Activated CD8-positive, alpha-beta memory T cell treated with anti-CD3 and anti-CD28 coated beads for 1 hour (primary cell): ENCODE measurements at places on chromosomes 4 and X.

GRCh38 chr4:128635955-128636560, 173.4 kb upstream of the JADE1 start:
- no peak for DNase-seq

DNA sequence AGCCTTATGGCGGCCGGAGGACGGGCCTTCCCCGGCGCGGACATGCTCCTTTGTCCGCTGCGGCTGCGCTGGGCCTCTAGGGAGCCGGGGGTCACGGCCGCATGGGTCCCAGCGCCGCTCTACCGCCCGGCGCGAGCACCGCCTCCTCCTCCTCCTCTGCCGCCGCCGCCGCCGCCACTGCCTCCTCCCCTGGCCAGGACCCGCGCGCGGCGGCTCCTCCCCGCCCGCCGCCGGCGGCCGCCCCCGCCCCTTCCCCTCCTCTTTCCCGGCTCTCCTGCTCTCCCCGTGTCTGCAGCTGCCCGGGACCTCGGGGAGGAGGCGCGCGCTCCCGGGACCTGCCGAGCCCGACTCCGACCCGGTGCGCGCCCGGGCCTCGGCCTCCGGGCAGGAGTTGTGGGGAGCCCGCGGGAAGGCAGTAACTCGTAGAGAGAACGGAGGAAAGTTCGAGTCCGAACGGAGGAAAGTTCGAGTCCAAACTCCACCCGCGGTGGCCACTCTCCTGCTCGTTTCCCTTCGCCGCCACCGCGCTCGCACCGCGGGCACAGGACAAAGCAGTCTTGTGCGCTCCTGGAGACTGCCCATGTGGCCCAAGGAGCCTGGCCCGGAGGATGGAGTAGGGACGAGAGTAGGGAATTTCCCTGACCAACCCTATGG, at the start of gene ADGRA3:
ADGRA3 (minus strand) TSS at position 179 of the 654 bp plus-strand sequence. CDS start 282 bp downstream, outside the sequence.
- no peak for DNase-seq

DNA sequence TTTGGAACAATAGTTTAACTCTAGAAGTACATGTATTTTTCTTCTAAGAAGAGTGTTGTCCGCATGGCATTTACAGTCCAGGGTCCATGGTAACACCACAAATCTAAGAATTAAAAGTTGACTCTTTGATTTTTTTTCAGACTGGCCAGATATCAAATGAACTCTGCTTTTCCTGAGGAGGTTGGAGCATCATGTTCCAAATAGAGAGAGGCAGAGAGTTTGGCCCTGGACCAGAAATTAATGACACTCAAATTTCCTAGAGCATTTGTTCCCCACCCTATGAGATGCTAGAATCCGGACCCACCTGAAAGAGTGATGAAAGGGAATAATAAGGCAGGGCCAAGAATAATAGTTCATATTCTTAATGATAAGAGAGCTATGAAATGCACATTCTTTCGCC, 47.0 kb upstream of the NAP1L5 start:
- DNase-seq: no peak

- no peak for DNase-seq
Measured at GRCh38 chrX:132875650-132876522, 82.5 kb downstream of the HS6ST2 start.

DNA sequence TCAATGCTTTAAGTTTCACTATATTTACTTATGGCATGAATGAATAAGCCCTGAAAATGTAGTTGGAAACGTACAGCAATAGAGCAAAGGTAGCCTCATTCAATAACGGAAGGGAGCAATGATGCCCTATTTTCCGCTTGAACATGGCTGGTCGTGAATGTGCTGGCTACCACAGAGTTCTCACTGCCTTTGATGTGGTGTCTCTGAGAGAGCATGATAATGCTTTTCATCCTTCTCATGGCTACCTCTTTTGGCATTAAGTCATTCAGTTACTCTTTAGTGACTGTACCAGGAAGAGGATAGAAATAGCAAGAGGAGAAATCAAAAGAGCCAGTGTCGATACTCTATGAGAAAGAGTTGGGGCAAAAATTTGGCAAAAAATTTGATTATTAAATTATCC, 308.0 kb downstream of the PPP3CA start:
- DNase-seq: no peak

- DNase-seq: no peak
Measured at GRCh38 chrX:103414561-103414960, 38.2 kb downstream of the BEX3 start.

DNA sequence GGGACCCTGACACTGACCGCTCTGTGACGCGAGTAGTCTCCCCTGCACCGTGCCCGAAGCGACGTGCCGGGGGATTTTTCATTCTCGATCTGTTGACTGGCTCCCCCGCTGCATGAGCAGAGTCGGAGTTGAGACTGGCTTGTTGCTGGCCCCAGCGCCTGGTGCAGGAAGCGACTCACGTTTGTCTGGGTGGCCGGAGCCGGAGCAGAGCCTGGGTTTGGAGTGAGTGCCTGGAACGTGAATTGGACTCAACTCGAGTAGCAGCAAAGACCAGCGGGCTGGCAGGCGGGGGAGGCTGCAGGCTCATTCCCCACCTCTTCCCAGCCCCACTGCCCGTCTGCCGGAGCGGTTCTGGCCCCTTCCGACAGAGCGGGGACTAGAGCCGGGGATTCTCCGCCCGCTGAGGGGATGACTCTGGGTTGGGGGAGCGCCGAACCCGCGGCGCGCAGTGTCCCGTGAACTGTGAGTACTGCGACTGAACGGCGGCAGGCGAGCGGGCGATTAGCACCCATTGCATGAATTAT, 554 bp downstream of the PCDH7 start:
- DNase-seq: no peak

DNA sequence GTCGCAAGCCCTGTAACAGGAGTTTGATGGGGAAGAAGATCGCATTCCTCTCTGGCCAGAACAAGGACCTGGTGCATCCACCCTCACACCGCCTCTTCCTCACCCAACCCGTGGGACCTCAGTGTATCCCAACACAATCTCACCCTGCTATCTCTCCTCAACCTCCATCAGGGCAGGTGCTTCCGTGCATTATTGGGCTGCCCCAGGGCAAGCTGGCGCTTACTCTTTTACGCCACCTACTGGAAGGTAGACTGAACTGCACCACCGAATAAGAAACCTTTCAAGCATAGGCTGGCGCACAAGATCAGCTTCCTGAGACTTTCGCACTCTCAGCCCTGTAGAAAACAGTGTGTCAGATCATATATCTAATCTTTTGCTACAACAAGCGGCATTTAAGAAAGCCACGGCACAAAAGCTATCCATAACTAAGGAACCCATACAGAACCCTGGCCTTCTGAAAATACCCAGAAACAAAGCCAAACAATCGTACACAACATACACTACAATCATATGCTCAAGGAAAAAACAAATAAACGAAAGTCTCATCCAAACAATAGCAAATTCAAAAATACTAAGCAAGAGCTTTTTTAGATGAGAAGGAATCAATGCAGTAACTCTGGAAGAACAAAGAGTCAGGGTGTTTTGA, 209.3 kb downstream of the UGT8 start:
- no peak for DNase-seq

GRCh38 chrX:35919536-35920309, at the start of gene CFAP47:
Gene CFAP47 (plus strand): TSS chrX:35919734. CDS start chrX:35919800, 66 bp downstream.
- no peak for DNase-seq

GRCh38 chr4:140243278-140243753, 89.3 kb upstream of the MAML3 start:
- no peak for DNase-seq

GRCh38 chrX:41475191-41475590, 28.0 kb downstream of the NYX start:
- no peak for DNase-seq

GRCh38 chr4:182465979-182466378, 222.8 kb downstream of the TENM3 start:
- DNase-seq: no peak

DNA sequence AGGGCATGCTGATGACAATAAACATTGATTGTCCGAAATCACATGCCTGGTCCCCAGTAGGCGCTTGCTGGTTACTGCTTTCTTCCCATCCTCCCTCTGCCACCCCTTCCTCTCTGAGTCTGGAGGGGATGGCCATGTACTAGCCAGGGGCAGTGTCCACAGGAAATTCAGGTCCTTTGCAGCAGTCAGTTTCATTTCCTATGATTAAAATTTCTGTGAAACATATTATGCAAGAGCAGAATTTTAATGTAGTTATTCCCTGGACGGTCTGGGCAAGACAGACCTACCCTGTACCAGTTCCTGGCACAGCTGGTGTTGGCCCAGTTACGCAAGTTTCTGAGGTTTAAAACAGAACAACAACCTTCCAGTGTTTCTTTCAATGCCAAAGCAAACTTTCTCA, 28.2 kb upstream of the TLR2 start:
- DNase-seq: no peak

DNA sequence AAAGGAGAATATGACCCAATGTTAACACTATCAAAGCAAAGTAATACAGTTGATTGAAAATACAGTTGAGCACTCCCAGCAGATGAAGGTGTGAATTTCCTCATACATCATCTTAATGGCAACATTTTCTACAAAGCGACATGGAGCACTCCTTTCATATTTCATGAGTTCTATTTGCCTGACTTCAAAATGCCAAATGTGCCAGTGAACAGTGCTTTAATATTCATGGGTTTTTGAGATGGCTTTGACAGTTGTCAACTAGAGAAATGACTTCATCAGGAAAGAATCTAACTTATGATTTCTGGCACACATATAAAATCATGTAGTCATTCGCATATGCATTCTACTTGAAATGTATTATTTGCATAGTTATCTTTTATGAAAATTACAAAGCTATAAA, 222.4 kb downstream of the GALNTL6 start:
- no peak for DNase-seq

- DNase-seq: no peak
Measured at GRCh38 chr4:42436928-42437565, 39.8 kb downstream of the SHISA3 start.

DNA sequence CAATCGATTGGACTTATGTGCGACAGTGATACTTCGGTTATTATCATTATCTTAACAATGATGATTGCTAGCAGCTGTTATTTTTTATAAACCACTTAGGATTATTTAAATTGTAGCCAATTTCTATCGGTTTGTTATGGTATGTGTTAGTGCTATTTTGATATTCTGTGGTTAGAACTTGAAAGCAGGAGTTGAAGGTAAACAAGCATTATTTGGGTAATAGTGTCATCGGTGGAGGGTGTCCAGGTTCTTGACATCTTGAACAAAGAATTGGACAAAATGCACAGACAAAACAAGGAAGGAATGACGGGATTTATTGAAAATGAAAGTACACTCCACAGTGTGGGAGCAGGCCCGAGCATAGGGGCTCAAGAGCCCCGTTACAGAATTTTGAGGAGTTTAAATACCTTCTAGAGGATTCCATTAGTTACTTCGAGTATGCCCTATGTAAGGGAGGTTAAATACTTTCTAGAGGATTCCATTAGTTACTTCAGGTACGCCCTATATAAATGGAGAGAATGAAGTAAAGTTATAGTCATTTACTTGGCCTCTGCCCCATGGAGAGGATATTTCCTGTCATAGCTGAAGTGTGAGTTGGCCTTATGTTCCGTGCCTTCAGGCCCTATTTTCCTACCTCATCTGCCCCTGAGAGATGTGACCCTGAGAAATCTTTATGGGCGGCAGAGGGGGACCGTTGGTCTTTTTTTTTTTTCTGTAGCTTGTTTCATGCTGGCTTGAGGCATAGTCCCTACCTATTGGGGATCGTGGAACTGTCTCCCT, 13.1 kb downstream of the MOB1B start:
- DNase-seq: no peak

DNA sequence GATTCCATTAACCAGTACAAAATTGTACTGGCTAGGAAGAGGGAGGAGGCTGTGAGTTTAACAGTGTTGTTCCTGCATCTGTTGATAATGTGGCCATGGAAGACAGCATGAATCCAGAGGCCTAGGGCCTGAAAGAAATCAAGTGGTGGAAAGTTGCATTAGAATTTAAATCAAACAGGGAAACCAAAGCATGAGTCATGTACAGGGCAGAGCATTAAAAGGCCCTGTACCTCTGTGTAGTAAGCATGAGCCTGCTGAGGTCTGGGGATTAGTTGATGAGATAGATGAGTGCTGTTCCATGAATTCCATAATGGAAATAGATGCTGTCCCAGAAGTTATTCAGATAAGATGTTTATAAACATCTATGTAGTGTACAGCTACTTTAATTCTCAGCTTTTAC, 58.3 kb downstream of the MID1IP1 start:
- no peak for DNase-seq

DNA sequence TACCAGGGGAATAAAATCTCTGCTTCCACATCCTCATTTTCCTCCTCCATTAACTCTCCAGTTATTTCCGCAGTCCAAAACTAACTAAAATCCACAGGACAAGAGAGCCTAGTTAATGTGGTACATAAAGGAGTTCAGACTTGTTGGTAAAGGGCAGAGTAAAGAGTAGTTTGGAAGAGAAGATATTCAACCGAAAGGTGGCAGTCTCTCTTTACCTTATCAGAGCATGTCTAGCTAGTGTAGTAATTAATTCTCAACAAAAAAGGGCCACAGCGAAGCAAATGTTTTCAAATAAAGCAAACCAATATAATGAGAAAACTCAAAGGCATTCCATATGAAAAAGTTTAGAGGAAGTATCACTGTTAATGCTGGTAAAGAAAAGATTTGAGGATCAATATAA, 286.5 kb downstream of the GLUD2 start:
- no peak for DNase-seq

DNA sequence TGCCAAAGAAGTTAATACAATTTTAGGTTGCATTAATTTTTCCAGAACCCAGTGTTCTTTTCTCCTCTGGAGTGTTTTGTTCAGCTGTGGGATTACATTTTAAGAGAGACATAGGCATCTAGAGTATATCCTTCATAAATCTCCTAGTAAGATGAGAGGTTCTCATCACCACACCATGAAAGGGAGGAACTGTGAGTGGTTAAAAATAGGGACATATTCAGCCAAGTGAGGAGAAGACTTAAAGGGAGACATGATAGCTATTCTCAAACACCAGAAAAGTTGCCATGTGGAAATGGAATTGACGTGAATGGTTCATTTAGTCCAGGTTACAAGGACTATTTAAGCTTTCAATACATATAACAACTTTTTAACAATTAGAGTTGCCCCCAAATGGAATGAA, 6.5 kb upstream of the MRPL1 start:
- DNase-seq: no peak

DNA sequence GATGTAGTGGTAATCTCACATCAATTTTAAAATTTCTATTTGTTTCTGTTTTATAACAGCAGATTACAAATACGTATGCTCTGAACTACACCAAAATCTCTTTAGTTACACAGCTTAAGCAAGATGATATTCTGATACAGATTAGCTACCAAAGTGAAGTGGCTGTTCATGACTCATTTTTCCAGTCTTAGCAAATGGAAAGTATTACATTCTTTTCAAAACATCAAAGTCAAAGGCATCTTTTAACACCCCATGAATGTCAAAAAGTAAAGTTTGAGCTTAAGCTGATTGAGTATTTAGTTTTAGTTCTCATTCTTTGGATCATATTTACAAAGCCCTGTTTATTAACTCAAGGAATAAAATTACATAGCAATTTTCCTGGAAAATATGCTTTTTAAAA, 6.6 kb upstream of the HPGDS start:
- DNase-seq: no peak

DNA sequence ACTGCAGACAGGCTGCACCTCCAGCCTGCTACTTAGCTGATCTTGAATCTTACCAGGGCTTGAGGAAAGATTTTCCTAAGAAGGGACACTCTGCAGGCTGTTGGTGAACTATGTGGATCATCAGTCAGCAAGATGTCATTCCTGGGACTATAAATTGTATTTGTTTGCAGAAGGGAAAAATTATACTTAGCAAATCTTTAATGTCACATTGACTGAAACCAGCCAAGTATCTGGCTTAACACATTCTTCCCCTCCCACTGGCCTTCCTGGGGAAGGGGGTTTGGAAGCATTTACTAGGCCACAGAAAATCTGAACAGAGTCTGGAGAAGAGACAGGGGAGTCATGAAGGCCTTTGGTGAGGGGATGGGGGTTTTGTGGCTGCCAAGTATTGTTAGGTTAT, 156.7 kb upstream of the EOLA2 start:
- DNase-seq: no peak

- DNase-seq: no peak
Measured at GRCh38 chrX:123489011-123489410, 243.8 kb downstream of the THOC2 start.
